ENCODE measurements at places on chromosomes 7 and 10. TPM values are rescaled to one million over a fixed set of nuclear protein-coding genes. Genes with fewer than 3 reads are reported as not detected.

Gene MYO3A
- total RNA-seq = not detected

Gene TAC1
- not detected for total RNA-seq

Gene EPHB4
- total RNA-seq = 1.6 TPM

Gene NUPR2
- not detected for total RNA-seq

Gene WDR37
- 35.0 TPM for total RNA-seq

Gene WASHC2C
- total RNA-seq = 69.9 TPM

Gene P4HA1
- total RNA-seq = 32.9 TPM
